Kidney (tissue), 22 donors: ENCODE measurements at places on chromosomes 6 and 20. TPM values are rescaled to one million over a fixed set of nuclear protein-coding genes. Genes with fewer than 3 reads are reported as not detected.

ZSCAN23 gene
- 0.49 TPM for polyA plus RNA-seq

MLIP gene
- 1.7 TPM for polyA plus RNA-seq

ELOVL5 gene
- polyA plus RNA-seq: 20.5 TPM

RWDD2A gene
- polyA plus RNA-seq: 5.5 TPM

FAM110A gene
- 12.6 TPM for polyA plus RNA-seq

DUSP15 gene
- 143 TPM for polyA plus RNA-seq

LGSN gene
- polyA plus RNA-seq: 0.26 TPM

CST4 gene
- not detected for polyA plus RNA-seq
